ENCODE measurements at places on chromosomes 7 and 10.

DNA sequence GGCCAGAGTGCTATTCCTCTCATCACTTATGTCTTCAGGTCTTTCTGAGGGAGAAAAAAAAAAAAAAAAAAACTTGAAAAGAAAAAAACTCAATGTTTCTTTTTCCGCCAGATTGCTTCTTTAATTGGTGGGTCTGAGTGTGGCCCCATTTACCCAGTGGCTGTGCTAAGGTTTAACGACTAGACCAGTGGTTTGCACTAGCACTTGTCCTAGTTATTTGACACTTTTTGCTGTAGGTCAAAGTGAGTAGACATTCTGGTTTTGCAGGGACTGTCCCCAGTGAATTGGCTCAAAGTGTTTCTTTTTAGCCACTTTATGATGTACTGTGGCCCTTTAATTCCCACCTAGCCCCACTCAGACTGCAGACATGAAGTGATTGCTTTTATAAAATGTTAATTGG, 273.3 kb downstream of the PTEN start:
- no peak for DNase-seq

DNA sequence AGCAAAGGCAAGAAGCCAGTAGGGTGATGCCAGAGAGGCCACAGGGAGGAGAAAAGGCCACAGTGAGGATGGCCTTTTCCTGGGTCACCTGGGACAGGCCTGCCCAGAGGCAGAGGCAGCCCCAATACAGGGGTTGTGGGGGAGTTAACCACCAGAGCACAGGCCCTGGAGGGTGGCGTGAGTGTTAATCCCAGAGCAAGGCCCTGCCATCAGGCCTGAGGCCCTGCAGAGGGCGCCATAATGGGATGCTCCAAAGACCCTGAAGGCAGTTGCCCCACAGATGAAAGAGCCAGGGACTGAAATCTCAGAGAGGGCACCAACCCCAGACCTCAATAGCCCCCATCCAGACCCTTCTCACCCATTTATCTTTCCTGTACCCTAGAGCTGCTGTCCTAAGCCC, 23.9 kb downstream of the SLC13A4 start:
- peak; percentile 69 for DNase-seq

- DNase-seq: no peak
Observed at GRCh38 chr10:95178797-95179196, 15.2 kb upstream of the ACSM6 start.

DNA sequence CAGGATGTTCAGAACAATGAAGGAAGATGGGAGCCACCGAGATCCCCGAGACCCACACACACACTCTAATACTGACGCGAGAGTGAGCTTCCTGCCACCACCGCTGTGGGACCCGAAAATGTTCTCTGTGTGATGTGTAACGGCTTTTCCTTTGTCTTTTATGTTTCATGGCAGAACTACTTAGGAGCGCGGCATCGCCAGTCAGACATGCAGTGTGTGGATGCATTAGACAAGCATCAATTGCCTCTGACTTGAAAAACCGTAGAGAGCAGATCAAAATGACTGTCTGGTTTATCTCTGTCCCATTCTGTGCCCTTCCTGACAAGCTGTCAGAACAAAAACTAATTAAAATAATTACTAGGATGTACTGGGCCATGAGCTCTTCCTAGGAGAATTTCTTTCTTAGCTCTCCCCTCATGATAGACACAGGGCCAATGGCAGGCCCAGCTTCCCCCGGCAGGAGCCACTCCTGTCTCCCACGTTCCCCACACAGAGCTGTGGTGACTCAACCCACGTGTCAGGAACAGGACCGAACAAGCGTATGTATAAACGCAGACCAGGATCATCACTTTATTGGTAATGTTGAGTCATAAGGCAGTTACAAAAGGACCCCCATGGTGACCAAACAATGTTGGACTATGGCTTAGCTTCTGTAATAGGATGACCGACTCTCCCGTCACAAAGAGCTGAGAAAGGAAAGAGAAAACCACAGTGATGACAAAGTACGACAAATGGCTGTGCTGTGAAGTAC, 705.0 kb downstream of the PARD3 start:
- peak; percentile 8 for DNase-seq

DNA sequence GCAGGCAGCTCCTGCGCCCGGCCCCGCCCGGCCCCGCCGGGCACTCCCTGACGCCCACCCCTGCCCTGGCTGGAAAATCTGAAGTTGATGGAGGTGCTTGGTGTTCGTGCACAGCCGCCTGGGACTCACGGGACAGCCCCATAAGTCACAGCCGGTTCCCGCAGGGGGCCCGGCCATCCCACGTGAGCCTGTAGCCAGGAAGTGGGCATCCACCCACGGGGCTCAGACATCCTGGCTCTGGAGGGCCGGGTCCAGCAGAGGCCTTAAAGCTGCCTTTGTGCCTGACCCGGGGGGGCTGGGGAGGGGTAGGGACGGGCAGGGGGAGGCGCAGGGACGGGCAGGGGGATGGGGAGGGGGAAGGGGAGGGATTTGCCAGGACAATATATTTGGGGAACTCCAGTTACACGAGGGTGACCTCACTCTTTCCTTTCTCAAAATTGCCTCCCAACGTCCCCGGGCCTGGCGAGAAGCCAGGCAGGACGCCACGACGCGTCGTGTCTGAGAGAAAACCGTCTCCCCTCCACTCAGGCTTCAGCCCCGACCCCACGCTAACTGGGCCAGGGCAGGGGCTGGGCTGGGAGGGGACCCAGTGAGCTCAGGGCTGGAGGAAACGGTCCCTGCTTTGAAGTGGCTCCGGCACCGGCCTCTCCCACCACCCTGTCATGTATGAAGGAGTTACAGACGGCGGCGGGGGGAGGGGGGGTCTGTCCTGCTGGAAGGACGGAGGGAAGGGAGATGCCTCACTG, 82.1 kb upstream of the PDGFA start:
- no peak for DNase-seq

GRCh38 chr7:6545398-6546126, 5.7 kb downstream of the GRID2IP start:
- DNase-seq: no peak

DNA sequence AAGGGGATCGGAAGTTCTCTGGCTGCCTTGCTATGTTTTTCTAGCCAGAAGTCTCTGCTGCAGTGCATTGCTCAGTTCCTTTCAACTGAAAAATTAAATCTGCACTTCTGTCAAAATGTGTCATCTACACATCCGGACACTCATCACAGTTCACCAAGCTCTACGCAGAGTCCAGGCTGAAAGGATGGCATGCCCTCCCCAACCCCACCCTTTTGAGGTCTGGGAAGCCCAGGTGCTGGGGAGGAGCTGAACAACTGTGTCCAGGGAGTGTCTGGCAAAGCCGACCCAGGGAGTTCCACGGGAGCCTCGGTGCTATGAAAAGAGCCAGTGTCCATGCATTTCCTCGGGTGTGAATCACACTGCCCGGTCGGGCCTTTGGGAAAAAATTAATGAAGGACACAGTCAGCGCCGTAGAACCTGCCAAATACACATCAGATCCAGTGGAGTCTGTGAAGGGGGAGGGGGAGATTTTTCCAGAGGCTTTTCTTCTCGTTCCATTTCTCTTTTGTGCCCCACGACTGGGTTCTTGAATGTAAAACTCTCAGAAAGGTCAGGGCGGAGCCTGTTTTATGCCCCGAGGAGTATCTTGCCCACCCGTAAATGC, 757 bp upstream of the PALS2 start:
- DNase-seq: peak; percentile 18
